ENCODE measurements at places on chromosomes 11 and 22.

GRCh38 chr11:71251761-71252268 is 562 bp downstream of the SHANK2 start:
- DNase-seq, result no peak

DNA sequence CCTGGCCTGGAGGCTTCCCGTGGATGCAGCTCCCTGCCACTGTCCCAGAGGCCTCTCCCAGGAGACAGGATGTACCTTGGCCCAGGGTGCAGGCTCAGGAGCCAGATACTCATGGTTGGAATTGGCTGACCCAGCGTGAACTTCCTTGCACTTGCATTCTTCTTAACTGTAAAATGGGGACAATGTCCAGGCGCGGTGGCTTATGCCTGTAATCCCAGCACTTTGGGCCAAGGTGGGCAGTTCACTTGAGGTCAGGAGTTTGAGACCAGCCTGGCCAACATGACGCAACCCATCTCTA is 20.1 kb upstream of the ST3GAL4 start:
- DNase-seq, result no peak

- no peak for DNase-seq
These were observed 124.8 kb upstream of the CNTN5 start for GRCh38 chr11:98895936-98896335.

GRCh38 chr11:43359422-43359818 is 700 bp downstream of the TTC17 start:
- no peak for DNase-seq

GRCh38 chr11:128803011-128803410 is 64.1 kb downstream of the KCNJ1 start:
- no peak for DNase-seq

DNA sequence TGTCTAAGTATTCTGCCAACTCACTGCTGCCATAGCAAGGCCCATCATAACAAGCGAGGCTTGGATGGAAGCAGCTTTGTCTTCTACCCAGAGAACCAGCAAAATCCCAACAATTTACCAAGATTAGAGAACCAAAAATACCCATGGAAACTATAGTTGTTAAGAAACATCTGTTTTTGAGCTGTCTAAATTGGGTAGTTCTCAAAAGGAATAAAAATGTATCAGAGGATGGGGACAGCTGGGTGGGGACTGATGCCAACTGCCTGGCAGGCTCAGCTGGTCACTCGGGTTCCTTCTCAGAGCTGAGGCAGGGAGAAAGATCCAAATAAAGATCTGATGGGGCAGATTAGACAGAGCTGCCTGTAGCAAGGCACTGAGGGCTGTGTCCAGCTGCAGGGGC is 85.9 kb upstream of the GRK3 start:
- no peak for DNase-seq

DNA sequence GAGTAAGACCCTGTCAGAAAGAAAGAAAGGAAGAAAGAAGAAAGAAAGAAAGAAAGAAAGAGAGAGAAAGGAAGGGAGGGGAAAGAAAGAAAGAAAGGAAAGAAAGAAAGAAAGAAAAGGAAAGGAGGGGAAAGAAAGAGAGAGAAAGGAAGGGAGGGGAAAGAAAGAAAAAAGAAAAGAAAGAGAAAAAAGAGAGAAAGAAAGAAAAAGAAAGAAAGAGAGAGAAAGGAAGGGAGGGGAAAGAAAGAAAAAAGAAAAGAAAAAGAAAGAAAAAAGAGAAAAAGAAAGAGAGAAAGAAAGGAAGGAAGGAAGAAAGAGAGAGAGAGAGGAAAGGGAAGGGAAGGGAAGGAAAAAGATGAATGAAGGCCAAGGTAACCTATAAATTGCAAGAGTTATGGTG is 47.2 kb upstream of the SLC22A12 start:
- DNase-seq, result no peak

DNA sequence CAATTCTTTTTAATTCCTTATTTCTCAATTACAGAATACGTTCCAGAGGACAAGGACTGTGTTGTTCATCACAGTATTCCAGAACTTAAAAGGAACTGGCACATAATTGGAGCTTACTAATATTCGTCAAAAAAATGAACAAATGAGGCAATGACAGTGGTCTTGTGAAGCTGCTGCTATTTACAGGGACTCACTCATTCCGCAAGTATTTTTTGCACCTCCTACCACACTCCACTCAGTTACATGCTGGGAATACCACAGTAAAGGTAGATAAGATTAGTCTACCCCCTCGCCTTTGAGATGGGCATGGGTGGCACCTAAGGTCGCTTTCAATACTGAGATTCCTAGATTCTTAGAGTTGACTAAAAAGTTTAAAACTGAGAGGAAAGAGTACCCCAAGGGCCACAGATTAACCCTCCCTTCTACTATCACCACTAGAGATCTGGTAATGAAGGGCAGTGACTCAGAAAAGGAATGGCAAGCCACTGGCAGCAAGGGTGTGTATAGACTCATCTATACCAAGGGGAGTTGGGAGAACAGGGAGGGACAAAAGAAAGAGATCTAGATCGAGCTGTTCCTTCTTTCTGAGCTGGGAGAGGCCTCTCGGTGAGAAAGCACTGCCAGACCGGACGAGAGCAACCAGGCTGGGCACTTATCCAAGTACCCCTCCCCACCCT is 85.0 kb downstream of the RPL27A start:
- DNase-seq, result no peak

DNA sequence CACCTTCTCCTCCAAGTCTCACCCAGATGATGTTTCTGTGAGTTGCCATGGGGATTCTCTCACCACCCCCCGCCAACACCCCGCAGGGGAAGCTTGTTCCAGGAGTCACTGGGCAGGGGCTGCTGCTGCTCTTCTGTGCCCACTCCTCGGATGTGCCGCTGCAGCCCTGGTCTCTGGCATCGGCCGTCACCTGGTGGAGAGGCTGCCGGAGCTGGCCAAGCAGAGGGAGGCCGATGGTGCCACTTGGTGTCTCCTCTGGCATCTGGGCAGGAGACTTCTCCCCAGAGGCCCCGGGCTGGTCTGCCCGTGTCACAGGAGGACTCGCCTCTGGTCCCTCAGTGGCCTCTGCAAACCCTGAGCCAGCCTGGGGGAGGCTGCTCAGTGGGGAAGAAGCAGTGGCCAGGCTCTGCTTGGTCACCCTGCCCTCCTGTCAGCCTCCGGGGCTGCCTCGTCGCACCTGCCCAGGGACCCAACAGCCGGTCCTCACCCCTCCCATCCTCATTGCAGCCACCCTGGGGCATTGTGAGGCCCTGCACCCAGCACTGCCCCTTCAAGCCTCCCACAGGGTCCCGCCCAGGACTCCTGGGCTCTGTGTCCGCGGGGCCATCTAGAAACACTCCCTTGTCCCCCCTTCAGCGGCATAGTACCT is 424 bp upstream of the ADORA2A start:
- no peak for DNase-seq

DNA sequence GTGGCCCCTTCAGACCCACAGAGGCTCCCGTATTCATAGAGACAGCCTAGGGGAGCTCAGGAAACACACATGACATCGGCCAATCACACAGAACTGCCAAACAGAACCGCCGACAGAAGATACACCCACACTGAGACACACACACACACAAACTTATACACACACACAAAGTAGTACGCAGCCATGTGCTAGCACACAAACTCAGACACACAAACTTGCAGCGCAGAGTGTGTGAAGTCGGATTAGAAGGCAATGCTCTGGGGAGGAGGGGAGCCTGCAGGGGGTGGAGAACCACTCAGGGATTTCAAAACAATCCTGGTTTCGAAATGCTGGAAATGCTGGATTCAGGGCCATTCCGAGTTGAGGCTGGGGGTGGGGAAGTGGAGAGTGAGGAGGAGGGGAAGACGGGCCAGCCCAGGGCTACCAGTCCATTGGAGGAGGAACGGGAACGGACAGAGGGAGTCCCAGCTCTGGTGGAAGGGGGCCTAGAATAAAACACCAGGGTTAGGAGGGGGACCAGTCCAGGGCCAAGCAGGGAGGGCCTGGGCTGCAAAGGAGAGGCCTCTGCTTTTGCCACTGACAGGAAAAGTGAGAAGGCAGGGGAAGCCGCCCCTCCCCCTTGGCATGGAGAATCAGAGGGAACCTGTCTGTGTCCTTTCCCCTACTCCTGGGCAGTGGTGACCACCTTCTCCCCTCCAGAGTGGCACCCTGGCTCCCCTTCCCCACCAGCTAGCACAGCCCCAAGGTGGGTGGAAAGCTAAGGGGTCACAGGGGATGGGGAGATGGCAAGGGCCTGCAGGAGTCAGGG is 4.4 kb downstream of the BCL9L start:
- DNase-seq, result no peak

- DNase-seq, result no peak
These were observed 15.3 kb upstream of the SLCO2B1 start for GRCh38 chr11:75135651-75136050.

DNA sequence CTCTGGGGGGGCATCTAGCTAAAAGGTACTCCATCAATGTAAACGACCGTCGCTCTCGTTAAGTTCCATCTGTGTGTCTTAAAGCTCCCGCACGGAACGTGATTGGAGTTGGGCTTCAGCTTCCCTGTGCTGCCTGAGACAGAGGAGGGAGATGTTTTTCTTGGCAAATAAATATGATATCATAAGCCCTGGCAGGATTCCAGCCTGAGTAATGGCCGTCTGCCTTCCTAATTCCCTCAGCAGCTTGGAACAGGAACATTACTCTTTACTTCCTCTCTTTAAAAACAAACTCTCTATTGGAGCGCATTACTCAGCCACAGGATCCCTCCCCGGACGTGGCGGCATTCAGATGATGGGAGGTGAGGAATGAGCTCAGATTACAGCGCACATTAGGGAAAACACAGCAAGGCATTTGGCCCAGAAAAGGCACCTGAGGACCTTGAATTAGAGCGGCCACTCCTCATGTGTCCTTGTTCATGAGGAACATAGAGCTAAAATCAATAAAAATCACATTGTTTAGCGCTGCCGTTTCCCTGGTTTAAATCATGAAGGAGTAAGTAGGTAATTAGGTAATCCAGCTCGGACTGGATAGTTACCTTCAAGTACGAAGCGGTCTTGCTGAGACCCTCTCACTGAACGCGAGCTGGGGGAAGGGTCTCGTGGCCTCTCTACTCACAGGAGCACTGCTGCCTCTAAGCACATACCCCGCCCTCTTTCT is 230.4 kb downstream of the ST3GAL4 start:
- no peak for DNase-seq

DNA sequence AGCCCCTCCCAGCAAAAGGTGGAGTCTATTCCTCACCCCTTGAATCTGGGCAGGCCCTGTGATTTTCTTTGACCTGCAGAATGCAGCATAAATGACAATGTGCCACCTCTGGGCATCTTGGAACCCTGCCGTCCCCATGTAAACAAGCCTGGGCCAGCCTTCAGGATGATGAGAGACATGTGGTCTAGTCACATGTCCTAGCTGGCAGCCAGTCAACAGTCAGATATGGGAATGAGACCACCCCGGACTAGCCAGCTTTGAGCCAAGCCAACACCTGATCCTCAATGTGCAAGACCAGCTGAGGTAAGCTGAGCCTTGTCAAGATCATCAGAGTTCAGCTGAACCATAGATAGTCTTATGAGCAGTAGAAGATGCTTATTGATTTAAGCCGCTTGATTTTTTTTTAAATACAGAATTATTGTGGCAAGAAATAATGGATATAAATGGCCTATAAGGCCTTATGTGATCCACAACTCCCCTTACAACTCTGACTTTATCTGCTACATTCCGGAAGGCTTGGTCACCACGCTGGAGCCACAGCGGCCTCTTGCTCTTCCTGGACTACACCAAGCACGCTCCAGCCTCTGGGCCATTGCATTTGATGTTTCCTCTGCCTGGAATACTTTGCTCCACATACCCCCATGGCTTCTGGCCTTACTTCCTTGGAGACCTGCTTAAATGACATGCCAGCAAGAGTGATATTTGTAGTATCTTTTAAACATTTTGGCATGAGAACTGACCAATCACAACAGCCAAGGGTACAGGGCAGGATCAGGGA is 225.9 kb upstream of the SESN3 start:
- DNase-seq, result no peak

DNA sequence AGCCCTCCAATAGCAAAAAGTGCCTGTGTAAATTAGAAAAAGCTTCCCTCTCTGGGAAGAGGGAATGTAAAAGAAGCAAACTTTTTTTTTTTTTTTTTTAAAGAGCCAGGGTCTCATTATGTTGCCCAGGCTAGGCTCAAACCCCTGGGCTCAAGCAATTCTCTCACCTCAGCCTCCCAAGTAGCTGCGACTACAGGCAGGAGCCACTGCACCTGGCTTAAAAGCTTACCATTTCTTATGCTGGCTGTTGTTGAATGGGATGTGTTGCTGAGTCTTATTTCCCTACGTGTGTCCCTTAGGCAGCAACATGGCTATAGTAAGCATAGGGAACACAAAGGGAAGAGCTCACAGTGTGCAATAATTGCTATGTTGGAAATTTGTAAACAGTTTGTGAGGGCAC is 225.5 kb upstream of the CCDC90B start:
- DNase-seq, result no peak

GRCh38 chr11:26556582-26556981 is 15.5 kb downstream of the MUC15 start:
- no peak for DNase-seq

Data from SK-N-MC (cell line).